GF-D8 (cell line): ENCODE measurements at places on chromosomes 2 and 18.

- DNase-seq, result no peak
These were observed 78.2 kb downstream of the SNTG2 start for GRCh38 chr2:1028831-1029230.

- no peak for DNase-seq
These were observed 19.7 kb downstream of the MIB1 start for GRCh38 chr18:21760321-21760720.

DNA sequence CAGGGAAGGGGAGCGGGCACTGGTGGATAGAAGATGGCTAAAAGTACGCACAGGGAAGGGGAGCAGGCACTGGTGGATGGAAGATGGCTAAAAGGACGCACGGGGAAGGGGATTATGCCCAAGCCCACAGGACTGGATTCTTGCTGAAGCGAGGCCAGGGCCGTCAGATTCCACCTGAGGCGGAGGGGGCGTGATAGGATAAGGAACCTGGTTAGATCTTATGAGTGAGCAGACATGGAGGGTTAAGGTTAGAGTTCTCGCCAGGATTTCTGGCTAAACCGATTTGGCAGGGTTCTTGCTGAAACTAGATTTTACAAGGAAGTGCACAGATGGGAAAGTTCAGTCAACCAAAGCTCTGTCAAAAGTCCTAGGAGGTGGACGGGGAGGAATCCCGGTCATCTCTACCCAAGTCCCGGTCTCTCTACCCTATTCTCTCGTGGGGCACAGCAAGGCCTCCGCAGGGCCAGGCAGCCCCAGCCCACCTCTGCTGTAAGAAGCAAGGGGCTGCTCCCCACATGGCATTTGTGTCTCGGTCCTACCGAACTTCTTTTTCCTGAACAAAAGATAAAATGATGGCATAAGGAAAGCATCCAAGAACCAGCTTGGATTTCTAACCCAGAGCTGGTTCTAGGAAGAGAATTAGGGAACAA, 140.8 kb downstream of the PTGR3 start:
- DNase-seq, result no peak

- DNase-seq, result peak; percentile 51
These were observed 5.4 kb upstream of the TOGARAM2 start for GRCh38 chr2:28975671-28976070.

GRCh38 chr2:112831513-112831845, 5.1 kb downstream of the IL1B start:
- peak; percentile 57 for DNase-seq

DNA sequence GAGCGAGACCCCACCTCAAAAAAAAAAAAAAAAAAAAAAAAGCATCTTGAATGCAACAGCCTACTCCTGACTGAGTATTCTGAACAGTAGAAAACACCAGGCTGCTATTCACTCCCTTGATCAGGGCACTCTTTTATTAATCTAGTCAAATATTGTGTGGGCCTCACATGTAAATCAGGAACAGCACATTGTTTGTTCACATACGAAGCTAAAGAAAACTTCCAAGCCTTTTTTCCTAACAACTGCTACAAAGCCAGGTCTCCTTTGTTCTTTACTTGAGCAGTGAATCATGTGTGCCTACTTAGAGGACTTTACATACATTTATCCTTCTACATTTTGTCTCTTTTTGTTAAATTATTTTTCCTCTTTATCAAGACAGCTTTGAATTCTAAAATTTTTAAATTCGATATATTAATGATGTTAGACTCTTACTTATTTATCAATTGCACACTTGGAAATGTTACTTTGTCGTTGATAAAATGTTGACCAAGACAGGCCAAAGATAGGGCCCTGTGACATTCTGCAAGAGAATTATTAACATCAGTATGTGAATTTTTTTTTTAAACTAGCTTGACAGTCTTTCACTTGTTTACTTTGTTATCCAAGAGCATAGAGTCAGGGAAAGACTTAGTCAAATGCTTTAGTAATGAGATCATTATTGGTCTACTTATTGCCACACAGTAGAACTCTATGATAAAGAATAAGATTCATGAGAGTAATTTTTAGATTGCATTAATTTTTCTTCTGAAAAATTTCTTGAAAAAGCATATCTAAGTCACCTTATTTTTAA, 13.2 kb downstream of the SPATS2L start:
- DNase-seq, result no peak

DNA sequence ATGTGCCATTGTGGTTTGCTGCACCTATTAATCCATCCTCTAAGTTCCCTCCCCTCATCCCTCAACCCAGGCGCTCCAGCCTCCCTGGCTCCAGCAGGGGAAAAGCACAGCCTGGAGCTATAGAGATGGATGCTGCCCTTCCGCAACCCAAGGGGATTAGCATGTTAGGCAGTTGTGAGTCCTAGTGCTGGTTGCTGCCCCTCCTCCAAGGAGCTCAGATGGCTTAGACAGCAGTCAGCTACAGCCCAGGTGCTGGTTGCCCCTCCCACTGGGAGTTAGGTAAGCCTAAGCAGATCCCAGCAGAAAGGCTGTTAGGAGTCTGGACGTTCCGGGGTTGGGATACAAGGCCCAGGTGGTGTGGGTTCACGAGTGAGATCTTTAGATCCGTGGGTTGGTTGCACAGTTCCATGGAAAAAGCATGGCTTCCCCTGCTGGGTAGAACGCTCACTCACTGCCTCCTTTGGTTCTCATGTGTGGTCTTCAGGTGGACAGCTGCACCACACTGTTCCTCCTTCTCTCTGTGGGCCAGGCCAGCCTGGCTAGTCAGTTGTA, 446.1 kb downstream of the ZNF804A start:
- no peak for DNase-seq

DNA sequence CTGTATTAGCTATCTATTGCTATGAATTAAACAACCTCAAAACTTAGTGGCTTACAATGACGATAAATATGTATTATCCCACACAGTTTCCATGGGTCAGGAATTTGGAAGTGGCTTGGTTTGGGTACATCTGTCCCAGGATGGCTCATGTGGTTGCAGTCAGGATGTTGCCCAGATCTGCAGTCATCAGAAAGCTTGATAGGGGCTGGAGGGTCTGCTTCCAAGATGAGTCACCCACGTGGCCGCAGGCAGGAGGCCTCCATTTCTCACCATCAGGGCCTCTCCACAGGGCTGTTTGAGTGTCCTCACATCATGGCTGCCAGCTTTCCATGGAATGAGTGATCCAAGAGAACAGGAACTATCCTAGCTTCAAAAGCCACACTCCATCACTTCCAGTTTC, 46.4 kb downstream of the CHRNA1 start:
- no peak for DNase-seq

DNA sequence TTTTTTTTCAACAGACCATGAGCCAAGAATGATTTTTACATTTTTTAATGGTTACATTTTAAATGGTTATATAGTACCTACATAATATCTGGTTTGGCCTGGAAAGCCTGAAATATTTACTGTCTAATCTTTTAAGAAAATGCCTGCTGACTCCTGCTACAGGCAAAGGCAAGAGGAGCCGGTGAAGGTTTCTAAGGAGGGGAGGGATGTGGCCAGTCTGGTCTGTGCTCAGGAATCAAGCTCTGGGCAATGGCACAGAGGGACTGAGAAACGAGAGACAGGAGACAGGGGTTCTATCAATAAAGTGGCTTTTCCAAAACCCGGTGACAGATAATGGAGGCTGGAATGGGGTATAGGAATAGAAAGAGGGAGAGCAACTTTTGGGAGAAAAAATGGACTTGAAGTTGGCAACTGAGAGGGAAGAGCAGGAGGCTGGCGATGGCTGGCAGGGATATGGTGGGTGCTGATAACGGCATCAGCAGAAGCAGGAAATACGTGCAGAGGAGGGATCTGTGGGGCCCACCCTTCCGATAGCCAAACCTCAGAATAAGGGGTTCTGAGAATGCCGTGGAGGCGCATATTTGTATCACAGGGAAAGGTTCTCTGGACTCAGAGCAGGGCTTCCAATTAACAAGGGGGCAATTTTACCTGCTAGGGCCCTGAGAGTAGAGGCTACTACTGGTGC, 64.0 kb upstream of the DNMT3A start:
- no peak for DNase-seq

- DNase-seq, result no peak
These were observed 88.4 kb downstream of the ACTR2 start for GRCh38 chr2:65316072-65316471.

GRCh38 chr18:62678847-62679485, 36.4 kb upstream of the PHLPP1 start:
- DNase-seq, result no peak

GRCh38 chr2:11863513-11864328, 117.3 kb downstream of the LPIN1 start:
- no peak for DNase-seq
